ENCODE measurements at places on chromosomes 11 and 22.

DNA sequence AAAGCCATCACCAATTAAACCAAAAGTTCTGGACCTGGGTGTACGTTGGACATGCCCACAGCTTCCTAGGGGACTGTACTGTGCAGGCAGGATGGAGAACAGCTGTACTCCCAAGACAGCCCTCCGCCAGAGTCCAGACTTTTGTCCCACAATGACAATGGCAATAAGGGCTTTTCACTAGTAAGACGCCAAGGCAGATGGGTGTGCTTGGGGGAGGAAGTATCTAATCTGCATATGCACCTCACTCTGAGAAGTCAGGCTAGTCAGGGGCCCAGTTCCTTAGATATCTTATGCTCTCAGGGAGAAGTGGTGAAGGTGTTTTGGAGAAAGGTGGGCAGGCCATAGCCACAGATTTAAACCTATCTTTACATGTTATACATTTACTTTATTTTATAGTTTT lies 85.1 kb upstream of the USP47 start:
- no peak for DNase-seq

DNA sequence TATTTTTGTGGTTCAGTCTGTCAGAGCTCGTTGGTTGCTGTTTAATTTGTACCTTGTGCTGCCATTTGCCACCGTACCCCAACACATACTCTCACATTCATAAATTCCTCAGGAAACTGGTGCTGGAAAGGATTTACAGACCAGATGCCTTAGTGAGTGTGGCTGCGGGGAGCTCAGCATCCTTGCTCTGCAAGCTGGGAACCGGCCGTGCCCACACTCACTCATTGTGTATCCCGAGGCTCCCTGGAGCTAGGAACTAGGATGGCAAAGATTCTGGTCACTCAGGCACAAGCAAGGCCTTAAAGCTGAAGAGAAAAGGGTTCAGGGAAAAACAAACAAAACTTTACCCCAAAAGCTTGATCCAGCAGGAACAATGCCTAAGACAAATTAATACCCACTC lies 64.6 kb upstream of the TTC12 start:
- DNase-seq: no peak

DNA sequence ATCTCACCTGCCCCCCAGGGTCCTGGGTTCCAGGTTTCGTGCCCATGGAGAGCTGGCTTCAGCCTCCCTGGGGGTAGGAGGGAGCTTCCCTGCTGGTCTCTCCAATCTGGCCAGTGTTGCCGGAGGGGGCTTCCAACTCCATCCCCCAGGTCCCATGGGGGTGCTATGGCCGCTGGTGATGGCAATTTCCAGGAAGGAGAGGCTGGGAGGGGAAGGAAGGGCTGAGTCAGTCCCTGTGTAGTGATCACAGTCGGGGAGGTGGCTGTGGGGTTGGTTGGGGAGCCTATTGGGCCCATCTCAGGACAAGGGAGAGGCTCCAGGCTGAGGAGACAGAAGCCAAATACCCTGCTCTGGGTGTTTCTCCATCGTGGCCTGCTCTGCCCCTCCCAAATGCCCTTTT lies 5.7 kb upstream of the CDC42EP2 start:
- no peak for DNase-seq

DNA sequence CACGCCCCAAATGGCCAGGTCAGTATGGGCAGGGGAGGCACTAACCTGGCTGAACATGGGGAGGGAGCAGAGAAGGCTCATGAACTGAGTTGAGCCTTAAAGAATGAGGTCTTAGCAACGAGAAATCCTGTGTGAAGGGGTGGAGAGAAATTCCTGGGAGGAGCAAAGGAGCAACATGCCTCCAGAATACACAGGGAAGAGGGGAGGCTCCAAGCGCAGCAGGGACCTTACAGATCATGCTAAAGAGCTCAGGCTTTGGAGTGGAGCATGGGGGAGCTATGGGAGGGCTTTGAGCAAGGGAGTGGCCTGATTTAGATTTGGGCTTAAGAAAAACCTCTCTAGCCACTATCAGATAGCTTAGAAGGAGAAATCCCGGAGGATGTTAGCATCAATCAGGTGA lies 88.1 kb downstream of the MN1 start:
- DNase-seq: no peak

GRCh38 chr11:17767301-17767885 lies 32.8 kb downstream of the KCNC1 start:
- DNase-seq: no peak

DNA sequence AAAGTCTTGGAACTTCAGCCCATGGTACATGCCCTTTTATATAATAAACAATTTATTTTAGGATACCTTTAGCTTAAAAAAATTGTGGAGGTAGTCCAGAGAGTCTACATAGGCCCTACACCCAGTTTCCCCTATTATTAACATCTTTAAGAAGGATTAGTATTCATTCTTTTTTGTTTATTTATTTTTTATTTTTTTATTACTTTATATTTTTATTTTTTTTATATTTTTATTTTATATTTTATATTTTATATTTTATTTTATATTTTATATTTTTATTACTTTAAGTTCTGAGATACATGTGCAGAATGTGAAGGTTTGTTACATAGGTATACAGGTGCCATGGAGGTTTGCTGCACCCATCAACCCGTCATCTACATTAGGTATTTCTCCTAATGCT lies 15.9 kb upstream of the ABTB2 start:
- DNase-seq: no peak

- DNase-seq: no peak
Observed at GRCh38 chr11:28017816-28018215, 90.1 kb downstream of the KIF18A start.

DNA sequence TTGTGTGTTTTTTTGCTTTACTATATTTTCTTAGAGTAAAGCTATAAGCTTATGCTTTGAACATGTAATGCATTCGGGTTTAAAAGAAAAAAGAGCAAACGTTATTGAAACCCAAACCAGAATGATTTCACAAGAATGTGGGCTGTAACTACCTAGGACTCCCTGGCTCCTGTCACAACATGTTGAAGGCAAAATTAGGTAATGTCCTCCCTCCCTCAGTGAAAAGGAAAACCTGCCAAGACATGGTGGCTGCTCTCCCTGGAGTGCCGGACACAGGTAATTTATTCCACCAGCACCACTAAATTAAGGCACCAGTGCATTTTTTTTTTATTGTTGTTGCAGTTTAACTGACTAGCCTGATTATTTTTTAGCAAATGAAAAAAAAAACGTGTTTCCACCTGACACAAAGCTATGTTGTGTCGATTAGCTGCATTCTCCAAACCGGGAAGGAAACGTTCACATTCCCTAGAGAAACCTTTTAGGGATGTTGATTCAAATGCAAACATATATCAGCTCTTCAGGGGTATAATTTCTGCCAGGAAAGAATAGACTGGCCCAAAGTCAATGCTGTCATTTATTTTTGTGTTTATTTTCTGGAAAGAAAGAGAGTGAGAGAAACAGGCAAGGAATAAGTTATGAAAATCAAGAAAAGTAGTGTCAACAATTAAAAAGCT lies 134.6 kb downstream of the CCDC34 start:
- DNase-seq: no peak

DNA sequence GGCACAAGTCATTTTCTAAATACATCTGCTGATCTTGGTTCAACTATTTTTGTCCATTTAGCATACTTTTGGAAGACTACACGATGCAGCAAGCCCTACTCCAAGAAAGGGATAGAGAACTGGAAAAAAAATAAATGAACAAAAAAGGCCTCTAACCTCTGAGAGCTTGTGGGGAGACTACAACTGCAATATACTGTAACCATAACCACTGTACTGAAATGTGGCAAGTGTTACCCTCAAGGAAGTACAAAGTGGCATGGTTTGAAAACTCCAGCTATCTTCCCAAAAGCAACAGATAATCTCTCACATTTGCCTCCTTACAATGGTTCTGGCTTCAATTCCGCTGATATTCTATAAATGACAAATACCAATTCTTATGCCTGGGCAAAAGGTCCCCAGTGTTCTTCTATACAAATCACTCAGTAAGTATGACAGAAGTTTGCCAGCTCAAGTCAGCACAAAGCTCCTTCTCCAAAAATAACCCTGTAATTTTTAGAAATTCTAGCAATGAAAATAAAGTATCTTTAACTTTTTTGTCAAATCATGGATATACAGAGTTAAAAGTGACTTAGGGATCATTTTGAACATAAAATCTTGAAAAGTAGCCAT lies 22.9 kb downstream of the AMBRA1 start:
- no peak for DNase-seq

- DNase-seq: no peak
Observed at GRCh38 chr22:47052236-47053012, 290.0 kb downstream of the TBC1D22A start.

DNA sequence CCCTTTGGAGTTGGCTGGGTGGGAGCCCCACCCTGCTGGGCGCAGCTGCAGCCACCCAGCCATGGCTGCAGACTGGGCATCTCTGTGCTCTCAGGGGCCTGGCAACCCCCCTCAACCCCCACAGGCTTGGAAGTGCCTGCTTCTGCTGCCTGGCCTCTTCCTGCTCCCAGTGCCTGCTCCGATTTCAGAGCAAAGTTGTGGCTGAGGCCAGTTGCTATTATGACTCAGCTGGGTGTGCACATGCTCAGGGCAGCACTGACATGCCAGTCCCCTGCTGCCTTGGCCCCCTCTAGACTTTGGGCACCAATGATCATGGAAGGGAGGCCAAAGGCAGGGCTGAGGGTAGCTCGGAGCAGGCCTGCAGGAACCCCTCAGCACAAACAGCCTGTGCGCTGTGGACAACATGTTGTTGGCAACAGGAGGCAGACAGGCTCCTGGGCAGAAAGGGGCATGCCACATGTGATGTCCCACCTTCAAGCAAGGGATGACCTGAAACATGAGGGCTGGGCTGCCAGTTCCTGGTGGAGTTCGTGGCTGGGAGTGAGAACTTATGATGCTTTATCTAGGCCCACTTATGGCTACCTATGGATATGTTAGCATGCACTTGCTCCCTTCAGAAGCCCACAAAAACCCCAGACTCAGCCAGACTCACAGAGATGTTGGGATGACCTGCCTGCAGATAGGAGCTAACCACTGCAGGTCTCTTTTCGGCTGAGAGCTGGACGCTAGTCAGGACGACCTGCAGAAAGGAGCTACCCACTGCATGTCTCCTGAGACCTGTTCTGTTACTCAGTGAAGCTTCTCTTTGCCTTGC lies 96.4 kb upstream of the AMOTL1 start:
- DNase-seq: no peak

DNA sequence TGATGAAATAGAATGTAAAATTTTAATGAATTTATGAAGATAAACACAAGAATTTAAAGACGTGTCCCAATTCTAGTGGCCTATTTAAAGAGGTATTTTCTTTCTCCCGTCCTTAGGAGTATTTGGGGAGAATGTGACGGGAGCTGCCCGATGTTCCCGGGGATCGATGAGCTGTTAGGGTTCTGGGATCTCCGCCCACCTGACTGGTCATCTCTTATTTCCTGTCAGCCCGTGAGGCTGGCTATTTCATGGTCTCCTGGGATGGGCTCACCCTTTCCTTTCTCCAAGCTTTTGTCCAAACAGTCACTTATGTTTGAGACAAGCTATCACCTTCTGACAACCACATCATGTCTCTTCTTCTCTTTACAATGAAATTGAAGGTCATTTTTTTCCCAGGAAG lies 16.9 kb upstream of the CLMP start:
- DNase-seq: no peak

DNA sequence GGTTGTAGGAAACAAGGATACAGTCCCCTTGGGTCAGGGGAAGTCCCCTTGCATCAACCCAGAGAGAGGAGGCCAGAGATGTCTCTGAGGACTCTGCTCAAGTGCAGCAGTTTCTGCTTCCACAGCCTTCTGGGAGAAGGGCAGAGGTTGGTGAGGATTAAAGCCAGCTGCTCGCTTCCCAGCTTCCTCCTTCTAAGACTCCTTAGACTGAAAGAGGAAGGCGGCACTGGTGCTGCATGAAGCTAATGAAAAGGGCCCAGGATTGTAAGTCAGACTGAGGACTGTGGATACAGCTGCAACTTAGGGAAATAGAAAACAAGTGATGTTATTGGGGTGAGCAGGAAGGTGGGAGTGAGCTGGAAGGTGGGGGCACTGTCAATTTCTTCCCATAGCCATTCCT lies at the start of gene OR52K1:
OR52K1 (plus strand) TSS at position 202 of the 400 bp plus-strand sequence. CDS start 6,255 bp downstream, outside the sequence.
- DNase-seq: peak; percentile 50

GRCh38 chr22:41041532-41041931 lies 50.9 kb upstream of the EP300 start:
- DNase-seq: no peak

GRCh38 chr11:6285019-6285418 lies 25.4 kb downstream of the CCKBR start:
- no peak for DNase-seq

DNA sequence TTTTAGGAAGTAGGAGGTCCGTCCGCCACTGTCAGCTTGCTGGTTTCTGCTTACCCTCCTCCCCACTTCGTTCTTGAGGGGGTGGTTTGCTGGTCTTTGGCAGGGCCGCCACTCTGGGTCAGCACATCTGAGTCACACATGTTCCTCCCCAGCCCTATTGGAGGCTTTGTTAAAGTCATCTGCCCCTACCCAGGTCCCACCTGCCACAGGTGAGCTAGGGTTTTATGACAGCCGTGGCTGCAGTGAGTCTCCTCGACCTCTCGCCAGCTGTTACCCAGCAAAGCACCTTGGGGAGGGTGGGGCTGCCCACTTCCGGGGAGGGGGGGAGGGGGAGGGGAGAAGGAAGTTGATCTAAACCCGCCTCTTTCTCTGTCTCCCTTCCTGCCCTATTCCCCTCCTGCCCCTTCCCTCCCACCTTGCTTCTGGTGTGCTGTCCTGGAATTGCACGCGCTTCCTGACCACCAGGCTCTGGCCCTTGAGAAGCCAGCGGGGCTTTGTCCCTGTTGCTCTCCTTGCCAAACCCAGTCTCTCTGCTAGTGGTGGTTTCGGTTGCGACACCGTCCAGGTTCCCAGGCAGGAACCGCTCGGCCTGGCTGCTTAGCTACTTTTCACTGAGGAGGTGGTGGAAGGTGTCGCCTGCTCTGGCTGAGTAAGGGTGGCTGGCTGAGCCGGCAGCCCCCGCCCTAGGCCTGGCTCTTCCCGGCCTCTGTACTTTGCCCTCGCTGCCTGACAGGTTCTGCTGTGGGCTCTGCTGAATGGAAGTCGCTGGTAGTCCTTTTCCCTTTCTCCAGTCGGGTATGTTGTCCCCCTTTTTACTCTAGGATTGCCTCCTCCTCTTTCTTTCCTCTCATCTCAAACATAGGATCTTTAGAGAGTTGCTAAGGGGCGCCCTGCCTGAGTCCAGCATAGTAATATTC lies 28.5 kb downstream of the RCOR2 start:
- peak; percentile 19 for DNase-seq

DNA sequence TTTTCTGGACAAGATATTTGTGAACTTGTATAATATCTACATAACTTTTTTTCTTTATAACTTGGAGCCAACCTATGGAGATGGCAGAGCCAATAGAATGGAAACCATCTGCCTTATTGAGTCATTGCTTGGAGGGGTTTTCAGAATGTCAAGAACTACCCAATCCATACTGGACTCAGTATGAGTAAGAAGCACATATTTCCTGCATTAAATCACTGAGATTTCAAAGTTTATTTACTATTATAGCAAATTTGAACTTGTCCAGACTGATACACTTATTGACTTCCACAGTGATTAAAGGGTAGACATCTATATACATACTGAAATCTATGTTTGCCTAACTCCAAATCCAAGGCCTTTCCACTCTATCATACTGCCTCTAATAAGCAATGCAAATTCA lies 704.0 kb downstream of the KCNA4 start:
- DNase-seq: no peak

GRCh38 chr11:69293819-69294505 lies at the start of gene MYEOV:
Gene MYEOV, plus strand, starts transcription at chr11:69294155. Its CDS starts 1,200 bp downstream, at chr11:69295355.
- no peak for DNase-seq
